Hematopoietic multipotent progenitor cell treated with erythropoietin and hydrocortisone succinate and interleukin-3 and kit ligand, for 6 days (in vitro differentiated cells): ENCODE measurements at places on chromosomes 12 and 14.
A peak's percentile ranks its signal among the peaks of the same experiment; 100 is the strongest.

GRCh38 chr12:132470397-132470796 is 19.6 kb upstream of the FBRSL1 start:
- DNase-seq: no peak

GRCh38 chr14:22996768-22997654 is 12.9 kb downstream of the C14orf93 start:
- DNase-seq: no peak

DNA sequence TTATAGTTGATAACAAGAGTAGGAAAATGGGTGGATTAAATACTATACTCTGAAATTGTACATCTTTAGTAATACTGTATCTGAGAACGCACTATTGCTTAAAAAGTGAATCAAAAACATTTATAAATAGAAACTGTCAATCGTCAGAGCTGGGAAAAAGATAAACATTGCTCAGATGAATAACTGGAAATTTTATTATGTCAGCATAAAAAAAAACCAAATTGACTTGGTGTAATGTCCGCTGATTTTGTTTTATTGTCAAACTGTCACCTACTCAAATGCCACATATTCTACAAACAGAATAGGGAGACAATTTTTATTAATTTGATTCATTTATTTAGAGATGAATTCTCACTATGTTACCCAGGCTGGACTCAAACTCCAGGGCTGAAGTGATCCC is 109.3 kb upstream of the TMTC1 start:
- no peak for DNase-seq

GRCh38 chr14:63737582-63738006 is 9.7 kb upstream of the SGPP1 start:
- DNase-seq: no peak

DNA sequence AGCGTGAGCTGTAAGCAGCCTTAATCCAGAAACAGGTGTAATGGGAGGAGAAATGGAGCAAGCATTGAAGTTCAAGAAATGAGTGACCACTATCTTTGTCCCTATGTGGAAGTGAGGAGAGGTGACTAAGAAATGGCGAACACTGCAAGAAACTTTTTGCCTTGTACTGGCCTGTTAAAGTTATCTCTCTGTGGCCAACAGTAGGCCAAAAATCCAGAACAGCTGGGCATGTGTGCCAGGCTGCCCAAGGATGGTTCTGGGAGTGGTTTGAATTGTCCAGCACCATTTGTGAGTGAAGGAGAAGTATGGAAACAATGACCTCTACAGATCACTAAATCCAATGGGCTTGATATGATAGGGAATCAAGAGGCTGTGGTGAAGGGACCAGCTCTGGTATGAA is 83.3 kb upstream of the FRMD6 start:
- no peak for DNase-seq

DNA sequence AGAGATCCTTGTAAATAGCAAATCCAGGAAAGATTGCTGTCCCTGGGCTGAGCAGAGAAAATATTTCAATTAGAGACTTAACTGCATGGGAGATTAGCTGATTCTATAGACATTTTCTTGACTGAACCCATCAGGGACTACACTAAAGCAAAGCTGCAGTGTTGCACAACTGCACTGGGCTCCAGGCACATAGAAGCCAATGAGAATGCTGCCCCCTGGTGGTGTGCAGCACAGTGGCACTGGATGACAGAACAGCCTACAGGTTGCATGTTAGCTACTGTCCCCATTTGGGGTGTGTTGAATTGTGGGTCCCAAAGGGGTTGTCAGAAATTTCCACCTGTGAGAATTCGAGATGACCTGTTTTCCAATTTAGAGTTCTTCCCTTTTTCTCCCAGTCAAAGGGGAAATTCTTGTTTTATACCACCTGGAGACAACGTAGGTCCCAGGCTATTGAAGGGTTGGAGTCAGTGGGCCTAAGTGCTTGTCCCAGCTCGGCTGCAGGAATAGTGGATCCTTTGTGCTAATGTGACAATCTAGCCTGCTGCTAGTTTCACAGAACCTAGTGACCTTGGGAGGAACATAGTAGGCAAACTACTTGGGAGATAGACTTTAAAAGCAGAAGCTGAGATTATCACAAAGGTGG is 114.7 kb downstream of the SLC8A3 start:
- peak; percentile 83 for DNase-seq

DNA sequence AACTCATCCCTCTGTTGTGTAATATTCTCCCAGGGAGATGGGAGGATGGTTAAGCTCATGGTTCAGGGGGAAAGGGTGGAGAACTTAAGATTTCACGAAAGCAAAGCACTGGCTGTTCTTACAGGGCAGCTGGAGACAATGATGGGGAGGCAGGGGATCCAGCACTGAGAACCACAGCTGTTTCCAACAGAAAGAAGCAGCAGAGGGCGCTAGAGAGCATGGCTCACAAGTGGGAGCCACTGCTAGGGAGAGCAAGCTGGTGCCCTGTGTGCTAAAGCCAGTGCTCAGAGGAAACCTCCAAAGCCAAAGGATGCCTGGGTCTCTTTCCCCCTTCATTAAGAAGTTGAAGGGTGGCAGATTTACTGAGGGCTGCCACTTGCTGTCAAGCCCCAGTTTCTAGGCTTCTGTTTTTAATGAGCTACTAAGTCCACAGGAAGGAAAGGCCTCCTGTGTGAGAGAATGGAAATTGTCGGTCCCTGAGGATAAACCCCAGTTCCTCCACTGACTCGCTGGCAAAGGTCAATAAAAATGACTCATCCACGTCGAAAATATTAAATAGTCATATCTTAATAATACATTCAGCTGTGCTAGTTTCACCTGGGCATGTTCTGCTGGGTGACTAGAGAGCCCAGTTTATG is 199.7 kb downstream of the ANO2 start:
- DNase-seq: peak; percentile 85

DNA sequence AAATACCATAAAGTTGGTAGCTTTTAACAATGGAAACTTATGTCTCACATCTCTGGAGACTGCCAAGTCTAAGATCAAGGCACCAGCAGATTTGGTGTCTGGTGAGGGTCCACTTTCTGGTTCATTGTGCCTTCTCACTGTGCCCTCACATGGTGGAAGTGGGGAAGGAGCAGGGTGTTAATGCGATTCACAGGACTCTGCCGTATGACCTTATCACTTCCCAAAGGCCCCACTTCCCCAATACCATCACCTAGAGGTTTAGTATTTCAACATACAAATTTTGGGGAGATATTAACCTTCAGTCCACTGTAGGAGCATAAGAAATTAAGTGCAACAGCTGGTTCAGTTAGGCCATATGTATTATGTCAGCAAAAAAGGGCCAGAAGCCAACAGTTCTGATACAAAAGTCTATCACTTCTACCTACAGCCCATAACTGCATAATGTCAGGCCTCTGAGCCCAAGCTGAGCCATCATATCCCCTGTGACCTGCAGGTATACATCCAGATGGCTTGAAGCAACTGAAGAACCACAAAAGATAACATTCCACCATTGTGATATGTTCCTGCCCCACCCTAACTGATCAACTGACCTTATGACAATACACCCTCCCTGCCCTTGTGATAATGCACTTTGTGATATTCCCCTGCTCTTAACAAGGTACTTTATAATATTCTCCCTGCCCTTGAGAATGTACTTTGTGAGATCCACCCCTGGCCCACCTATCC is 24.7 kb downstream of the DDHD1 start:
- peak; percentile 83 for DNase-seq

- no peak for DNase-seq
Measured at GRCh38 chr12:92641291-92641690, 61.5 kb upstream of the PLEKHG7 start.

DNA sequence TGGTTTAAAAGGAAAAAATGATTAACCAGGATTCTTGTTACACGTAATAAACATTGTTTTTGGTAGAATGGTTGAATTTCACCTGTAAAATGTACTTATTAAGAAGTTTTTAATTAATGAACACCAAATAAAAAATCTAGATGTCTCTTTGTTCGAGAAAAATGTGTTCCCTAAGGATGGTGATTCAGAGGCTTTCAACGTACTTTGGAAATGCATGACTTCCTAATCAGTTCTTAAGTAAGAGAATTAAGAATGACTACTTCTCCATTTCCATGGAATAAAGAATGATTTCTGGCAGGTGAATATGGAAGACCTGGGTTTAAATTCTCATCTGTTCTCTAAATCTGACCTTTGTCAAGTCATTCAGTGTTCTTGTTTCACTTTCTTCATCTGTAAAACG is 428.6 kb downstream of the KCNH5 start:
- DNase-seq: no peak

- peak; percentile 96 for DNase-seq
Measured at GRCh38 chr12:108731105-108731865, at the start of gene CORO1C. Gene CORO1C (minus strand): TSS chr12:108731518. CDS start chr12:108701318, 30,200 bp downstream.

GRCh38 chr14:35229084-35229791 is 62.9 kb upstream of the PSMA6 start:
- peak; percentile 62 for DNase-seq

DNA sequence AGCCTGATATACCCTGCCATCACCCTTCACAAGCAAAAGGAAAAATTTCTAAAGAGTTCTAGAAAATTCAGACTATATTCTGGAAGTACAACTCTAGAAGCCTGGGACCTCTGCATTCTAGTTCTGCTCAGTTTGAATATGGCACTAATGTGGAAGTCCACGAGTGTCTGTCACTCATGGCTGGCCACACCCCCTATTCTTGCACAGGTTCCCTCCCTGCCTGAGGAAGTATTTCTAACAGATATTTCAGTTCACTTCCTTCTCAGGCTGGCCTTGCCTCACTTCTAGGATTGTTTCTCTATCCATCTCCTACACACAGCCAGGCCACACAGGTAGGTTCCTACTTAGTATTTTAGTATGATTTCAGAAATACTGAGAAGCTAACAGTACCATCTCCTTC is 67.4 kb downstream of the PHLDA1 start:
- DNase-seq: peak; percentile 70

DNA sequence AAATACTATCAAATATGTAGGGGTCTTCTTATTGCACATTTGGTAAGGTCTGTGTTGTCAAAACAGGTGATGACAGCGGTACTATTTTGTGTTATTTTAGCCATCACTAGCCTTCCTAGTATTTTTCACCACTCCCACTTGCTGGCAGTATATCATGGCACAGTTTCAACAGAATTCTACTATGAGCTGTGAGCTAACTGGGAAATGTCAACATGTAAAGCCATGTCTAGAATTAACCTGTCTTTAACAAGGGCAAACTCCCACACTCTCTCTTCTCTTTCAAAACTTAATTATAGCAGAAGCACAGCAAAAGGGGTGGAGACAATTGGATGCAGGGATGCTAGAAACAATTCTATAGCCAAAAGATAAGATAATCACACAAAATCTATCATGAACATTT is 253.4 kb downstream of the PAX9 start:
- no peak for DNase-seq

- no peak for DNase-seq
Measured at GRCh38 chr12:64252681-64253080, 30.6 kb upstream of the KICS2 start.

DNA sequence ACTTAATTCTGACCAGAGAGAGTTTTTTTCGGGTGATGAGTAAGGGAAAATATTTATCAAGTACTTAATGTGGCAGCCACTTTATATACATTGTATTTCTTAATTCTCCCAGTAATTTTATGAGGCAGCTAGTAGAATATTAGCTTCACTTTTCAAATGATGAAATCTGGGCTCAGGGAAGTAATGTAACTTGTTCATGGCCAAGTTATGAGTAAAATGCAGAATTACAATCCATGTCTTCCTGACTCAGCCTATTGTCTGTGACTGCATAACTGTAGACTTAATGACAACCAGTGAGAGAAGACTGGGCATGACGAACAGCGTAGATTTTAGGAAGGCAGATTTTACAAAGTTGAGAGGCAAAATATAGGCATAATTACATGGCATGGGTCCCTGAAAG is 106.7 kb upstream of the MIS18BP1 start:
- DNase-seq: no peak

DNA sequence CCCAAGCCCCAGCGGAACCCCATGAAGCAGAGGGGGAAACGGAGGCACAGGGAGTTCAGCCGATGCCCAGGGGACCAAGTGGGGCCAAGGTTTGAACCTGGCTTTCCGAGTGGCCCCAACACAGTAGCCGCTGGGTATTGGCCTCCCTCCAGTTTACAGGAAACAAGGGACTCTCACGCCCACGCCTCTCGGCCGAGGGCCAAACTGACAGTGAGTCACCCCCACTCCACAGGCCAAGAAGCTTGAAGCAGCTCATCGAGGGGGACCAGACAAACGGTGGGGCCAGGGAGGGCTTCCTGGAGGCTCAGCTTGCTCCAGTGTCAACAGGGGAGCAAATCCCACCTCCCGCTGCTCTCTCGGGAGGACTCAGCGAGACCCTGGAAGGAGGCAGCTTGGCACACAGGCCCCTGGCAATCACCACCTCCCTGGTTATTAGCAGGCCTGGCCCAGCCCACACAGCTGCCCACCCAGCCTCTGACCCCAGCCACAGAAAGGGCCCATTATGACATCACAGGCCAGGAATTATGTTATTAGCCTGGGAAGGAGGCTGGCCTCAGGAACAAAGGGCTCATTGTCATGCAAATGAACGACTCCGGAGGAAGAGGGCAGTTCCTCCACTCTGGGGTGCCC is 54.6 kb downstream of the NCOR2 start:
- peak; percentile 87 for DNase-seq

DNA sequence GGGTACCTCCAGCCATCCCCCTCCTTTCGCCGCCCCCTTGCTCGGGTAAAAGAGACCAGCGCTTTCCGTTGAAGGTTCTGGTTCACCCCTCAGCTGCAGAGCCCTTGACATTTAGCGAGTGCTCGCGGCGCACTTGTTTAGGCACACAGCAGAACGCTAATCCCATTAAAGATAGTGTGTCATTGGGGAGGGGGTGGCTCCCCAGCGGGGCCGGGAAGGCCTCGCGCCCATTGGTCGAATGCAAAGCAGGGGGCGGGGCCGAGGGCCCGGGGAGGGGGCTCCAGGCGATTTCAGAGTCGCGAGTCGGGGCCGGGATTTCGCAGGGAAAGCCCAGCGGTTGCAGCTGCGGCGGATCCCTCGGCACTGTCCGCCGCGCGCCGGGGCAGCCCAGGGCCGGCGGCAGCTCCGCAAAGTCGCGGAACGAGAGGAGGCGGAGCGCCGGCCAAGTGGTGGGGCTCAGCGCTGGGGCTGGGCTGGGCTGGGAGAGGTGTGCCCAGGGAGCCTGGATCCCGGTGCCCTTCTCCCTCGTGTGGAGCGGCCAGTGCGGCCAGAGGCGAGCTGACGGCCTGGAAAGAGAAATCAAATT is 122.9 kb downstream of the TSPAN9 start:
- DNase-seq: peak; percentile 39

DNA sequence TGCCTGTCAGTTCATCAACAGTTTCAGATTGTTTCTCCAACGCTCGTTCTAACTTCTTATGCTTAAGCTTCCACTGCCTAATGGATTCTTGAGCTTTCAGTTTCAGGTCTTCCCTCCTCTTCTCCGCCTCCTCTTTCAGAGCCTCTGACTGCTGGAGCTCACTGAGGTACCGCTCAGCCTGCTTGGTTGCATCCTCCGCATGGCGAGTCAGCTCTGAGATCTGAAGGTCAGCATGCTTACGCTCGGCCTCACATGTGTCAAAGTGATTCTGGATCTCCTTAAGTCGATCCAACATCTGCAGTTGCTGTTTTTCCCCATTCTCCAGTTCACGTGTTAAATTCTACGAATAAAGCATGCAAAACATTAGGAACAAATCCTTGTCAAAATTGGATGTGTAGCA is 148.8 kb downstream of the CEP128 start:
- no peak for DNase-seq

GRCh38 chr14:60277605-60278190 is 28.7 kb downstream of the PPM1A start:
- DNase-seq: no peak
